ELR (cell line): ENCODE measurements at places on chromosomes 7 and 10.

GRCh38 chr7:21587139-21587784 is 44.4 kb downstream of the DNAH11 start:
- DNase-seq = no peak

GRCh38 chr7:6477318-6477660 is 29.5 kb upstream of the DAGLB start:
- no peak for DNase-seq

- no peak for DNase-seq
Observed at GRCh38 chr10:103720328-103720963, 134.9 kb downstream of the SH3PXD2A start.

GRCh38 chr7:682810-683209 is 43.7 kb upstream of the DNAAF5 start:
- DNase-seq = no peak

- peak; percentile 80 for DNase-seq
Observed at GRCh38 chr7:102272075-102272916, 14.4 kb upstream of the SH2B2 start.

DNA sequence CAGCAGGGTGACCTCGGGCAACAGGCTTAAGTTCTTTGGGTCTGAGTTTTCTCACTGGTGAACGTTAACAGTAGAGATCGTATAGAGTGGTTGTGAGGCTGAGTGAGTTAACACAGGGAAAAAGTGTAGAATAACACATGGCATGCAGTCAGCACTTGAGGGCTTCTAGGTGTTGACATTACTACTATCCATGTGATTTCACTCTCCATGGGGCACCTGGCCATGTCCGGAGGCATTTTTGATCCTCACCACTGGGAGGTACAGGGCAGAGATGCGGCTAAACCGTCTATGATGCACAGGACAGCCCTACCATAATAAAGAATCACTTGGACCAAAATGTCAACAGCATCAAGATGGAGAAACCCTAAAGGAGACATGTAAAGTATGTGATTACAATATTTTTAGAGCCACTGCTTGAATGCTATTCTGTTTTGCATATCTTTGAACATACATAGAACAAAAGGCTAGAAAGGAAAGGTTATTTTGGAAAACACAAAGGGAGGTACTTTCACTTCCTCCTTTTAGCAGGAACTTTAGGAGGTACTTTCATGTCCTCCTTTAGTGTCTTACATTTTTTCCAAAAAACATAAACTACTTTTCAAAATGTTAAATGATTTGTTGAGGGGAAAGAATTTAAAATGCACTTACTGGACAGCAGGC is 44.3 kb downstream of the NOD1 start:
- DNase-seq = no peak

- DNase-seq = no peak
Observed at GRCh38 chr10:34627741-34628140, 187.4 kb downstream of the PARD3 start.

DNA sequence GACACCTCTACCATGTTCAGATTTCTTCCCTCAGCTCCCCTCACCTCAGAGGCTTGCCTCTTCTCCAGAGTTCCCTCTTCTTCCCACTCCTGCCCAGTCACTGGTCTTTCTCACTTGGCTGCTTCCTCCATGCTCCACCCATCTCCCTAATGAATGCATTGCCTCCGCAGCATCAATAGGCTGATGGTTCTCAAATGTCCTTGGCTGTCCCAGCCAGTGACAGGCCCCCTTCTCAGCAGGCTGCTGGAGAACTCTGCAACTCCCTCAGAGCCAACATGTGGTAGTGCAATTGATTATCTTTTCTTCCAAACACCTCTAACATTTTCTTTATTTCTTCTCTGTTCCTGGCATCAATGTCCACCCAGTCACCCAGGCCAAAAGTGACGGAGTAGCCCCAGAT is 218.2 kb downstream of the RELN start:
- no peak for DNase-seq

GRCh38 chr7:143504937-143505297 is 27.2 kb downstream of the TAS2R41 start:
- DNase-seq = no peak

GRCh38 chr10:122257041-122257440 is 14.1 kb upstream of the BTBD16 start:
- no peak for DNase-seq

- DNase-seq = no peak
Observed at GRCh38 chr7:12239806-12240205, 28.7 kb downstream of the TMEM106B start.

DNA sequence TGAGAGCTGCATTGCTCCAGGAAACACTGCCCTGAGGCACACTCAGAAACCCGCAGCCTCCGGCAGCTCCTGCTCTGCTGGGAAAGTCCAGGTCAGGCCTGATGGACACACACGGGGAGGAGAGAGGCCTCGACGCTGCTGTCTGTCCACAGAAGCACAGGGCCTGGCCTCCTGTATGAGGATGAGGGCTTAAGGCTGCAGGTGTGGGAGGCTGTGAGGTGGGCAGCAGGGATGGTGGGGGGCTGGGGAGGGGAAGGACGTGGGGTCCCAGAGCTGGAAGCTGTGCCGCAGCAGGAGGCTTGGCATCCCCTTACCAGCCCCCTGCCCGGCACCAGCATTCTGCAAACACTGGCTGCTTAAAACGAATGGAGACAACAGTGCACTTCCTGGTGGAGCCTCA is 186.2 kb downstream of the DNAJB6 start:
- no peak for DNase-seq

- DNase-seq = peak; percentile 34
Observed at GRCh38 chr10:18164748-18165361, 24.6 kb downstream of the CACNB2 start.

DNA sequence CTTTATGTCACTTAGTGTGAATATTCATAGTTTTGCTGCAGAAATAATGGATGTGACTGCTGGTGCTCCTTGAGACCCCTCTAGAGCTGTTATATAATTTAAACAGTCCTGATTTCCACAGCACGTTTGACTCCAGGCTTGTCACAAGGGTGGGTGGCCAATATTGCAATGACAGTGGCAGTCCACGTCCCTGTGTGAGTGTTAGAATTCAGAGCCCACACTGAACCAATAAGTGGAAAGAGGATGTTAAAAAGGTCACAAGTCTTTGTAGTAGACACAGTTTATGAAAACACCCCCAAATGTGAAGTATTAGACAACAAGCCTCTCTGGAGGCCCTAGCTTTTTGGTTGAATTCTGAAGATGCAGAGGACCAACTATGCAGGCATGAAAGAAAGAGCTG is 2.0 kb downstream of the PPP1R17 start:
- DNase-seq = no peak

- DNase-seq = no peak
Observed at GRCh38 chr10:91681361-91682276, 48.7 kb upstream of the PPP1R3C start.

GRCh38 chr7:70313271-70313670 is 715.0 kb downstream of the AUTS2 start:
- no peak for DNase-seq

DNA sequence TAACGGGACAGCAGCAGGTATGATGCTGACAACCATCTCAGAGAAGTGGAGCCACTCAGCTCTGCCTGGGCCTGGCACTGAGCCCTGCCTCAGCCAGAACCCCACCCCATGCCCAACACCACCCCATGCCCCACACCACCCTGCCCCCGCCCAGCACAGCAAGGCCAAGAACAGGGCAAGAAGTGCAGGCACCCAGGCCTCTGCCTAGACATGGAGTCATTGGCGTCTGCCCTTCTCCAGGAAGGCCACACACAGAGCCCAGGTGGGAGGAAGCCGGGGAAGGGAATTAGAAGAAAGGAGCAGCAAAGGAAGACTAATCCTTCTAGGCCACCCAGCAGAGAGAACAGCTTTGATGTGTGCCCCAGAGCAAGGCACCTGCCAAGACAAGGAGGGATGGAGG is 18.9 kb downstream of the CAMK2G start:
- DNase-seq = no peak

DNA sequence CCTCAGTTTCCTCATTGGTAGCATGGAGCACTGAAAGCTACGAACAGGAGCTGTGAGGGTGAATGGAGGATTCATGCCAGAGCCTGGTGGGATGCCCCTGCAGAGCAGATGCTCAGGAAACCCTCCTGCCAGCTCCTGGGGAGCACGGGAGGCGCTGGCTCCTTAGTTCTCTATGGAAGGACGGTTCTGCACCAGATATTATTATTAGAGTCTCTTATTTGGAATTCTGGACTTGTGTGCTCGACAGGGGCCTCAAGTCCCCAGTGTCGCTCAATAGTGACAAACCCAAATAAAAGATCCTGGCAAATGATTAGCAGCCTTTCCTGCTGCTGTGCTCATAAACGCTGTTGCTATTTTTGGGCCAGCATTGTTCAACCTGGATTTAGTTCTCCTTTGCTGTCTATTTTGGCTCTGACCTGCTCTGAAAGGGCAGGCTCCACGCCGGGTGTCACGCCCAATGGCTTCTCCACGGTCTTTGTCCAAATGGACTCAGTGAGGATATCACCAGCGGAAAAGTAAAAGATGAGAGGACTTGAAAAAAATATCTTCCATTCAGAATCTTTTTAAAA is 23.0 kb upstream of the KLF6 start:
- no peak for DNase-seq

GRCh38 chr10:17831341-17831740 is 22.2 kb downstream of the MRC1 start:
- DNase-seq = no peak

GRCh38 chr7:2353113-2353935 is 1.3 kb upstream of the EIF3B start:
- DNase-seq = no peak

GRCh38 chr7:2936301-2936700 is 92.2 kb upstream of the GNA12 start:
- DNase-seq = no peak

DNA sequence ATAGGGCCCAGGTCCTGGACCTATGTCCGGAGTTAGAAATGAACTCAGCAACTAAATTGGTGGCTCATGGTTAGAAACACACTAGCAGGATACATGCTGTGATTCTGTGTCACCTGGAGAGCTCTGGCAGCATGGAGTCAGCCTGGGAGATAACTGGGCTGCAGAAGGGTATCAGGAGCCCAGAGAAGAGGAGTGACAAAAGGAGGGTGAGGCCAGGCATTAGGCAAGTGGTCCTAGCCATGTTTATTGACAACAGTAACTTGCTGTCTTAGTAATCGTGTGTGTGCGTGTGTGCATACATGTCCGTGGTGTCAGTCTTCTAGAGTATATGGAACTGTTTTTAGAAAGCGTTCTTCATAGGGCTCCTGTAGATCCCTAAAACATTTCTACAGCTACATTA is 157.5 kb upstream of the PHYHIPL start:
- DNase-seq = no peak

- DNase-seq = peak; percentile 36
Observed at GRCh38 chr7:20395104-20395503, 64.4 kb downstream of the ITGB8 start.

DNA sequence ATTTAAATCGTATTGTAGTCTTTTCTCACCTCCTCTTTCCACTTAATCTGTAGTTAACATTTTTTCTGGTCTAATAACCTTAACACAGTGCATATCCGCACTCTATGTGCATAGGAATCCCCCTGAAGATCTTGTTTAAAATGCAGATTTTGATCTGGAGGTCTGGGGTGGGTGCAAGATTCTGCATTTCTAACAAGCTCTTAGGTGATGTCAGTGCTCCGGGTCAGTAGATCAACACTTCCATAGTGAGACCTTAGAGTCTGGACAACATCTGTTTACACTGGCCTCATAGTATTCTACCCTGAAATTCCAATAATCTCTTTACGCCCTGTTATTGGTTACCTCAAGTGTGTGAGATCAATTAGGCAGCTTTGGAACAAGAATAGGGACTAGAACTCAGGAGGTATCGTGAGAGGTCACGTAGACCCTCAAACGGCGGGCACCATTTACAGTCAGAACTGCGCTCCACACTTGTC is 434 bp upstream of the PLEKHA8 start:
- no peak for DNase-seq

- no peak for DNase-seq
Observed at GRCh38 chr7:107917763-107918651, 27.0 kb downstream of the DLD start.

DNA sequence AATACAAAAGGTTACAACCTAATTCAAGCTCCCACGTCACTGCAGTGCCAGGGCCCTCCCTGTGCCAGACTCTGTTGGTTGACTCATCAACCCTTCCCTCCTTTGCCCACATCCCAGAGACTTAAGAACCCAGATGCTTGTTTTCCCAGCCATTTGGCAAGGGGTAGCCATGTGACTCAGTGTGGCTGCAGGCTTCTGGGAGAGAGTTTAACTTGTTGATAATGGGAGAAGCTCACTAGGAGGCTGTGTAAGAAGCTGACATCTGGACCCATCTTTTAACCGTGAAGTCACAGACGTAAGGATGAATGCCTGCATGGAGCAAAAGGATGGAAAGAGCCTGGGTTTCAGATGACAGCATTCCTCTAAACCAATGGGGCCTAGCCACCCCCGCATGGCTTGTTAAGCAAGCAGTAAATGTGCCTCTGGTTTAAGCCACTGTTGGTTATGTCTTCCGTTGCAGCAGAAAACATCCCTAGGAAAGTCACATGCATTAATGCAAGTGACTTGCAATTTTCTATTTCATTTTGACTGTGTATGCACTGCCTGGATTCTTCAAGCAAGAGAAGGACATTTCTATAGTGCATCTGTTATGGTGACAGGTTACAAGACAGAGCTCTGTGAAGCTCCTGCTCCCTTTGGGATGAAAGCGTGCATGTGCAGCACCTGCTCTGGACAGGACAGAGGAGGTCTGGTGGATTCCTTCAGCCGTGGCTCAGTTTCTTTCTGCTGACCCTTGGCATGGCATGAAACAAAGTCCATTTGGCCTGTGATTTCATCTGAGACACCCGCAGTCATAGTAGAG is 57.5 kb upstream of the CREB5 start:
- DNase-seq = peak; percentile 83

DNA sequence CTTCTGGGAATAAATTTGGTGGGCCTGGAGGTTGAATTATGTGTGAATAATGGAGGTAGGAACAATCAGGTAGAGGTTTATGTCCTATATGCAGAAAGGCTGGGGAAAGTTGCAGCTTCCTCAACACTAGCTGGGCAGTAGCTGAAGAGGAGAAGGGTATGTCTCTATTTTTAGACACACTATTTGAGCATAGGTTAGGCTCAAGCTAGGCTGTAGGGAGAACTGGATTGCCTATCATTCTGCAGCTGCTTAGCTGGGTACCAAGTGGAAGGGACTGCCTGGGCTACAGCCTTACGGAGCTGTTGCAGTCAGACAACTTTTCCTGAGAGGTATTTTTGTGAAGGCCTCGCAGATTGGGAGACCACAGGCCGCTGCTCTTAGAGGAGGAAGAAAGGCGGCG is 67.9 kb downstream of the DENND11 start:
- DNase-seq = no peak
